ENCODE measurements at places on chromosomes 2 and 18. TPM values are rescaled to one million over a fixed set of nuclear protein-coding genes. Genes with fewer than 3 reads are reported as not detected.

Gene C2orf80
- polyA plus RNA-seq = not detected

Gene IL18R1
- 0.57 TPM for polyA plus RNA-seq

Gene LOXHD1
- polyA plus RNA-seq = 3.2 TPM

Gene ACMSD
- 0.44 TPM for polyA plus RNA-seq

Gene MGAT4A
- polyA plus RNA-seq = 3.8 TPM

Gene PROKR1
- polyA plus RNA-seq = 0.44 TPM

Gene CCDC150
- 5.9 TPM for polyA plus RNA-seq

Gene FARP2
- polyA plus RNA-seq = 30.5 TPM

Gene CYBRD1
- polyA plus RNA-seq = 68.3 TPM

Gene PHOSPHO2
- 3.5 TPM for polyA plus RNA-seq

Gene SLC9A4
- not detected for polyA plus RNA-seq

DNA sequence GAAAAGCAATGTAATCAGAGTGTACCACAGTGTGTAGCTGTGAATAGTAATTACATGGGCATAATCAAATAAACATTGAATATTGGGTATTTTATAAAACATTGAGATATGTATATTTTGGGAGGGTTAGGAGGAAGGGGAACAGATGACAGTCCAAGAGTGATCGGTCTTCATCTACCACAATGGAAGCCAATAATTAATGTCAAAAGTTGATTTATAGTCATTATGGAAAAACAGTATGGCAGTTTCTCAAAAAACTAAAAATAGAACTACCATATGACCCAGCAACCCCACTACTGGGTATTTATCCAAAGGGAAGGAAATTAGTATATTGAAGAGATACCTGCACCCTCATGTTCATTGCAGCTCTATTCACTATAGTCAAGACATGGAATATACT lies 5.8 kb upstream of the LAPTM4A start:
- DNase-seq = no peak

GRCh38 chr18:35968278-35968880 lies 4.1 kb upstream of the RMP24 start:
- no peak for DNase-seq

DNA sequence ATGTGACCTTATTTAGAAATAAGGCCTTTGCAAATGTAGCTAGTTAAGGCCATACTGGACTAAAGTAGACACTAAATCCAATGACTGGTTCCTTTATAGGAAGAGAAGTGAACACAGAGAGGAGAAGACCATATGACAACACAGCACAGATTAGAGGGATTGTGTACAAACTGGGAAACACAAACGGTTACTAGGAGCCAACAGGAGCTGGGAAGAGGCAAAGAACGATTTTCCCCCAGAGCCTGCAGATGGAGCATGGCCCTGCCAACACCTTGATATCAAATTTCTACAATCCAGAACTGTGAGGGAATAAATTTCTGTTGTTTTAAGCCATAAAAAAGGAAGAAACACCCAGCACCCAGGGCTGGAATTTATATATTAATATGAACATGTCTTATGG lies 38.7 kb upstream of the COL5A2 start:
- DNase-seq = no peak

GRCh38 chr2:134420259-134420658 lies 166.4 kb downstream of the MGAT5 start:
- no peak for DNase-seq

GRCh38 chr2:191304939-191305875 lies 60.0 kb downstream of the MYO1B start:
- peak; percentile 88 for DNase-seq

DNA sequence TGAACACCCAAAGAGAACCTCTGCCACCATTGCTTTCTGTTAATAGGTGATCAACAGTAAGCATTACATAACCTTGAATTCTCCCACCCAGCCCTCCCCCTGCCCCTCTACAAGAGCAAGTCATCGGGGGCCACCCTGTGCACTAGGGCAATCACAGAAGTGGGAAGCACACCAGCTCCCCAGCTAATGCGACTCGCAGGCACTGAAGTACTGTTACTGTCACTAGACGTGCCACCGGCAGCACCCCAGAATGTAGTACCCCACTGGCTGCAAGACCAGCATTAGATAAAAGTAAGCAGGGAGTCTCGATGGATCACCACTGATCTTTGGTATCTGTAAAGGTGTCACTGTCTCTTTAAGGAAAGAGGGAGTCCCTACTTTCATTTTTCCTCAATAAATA lies 167.6 kb downstream of the FAM210A start:
- DNase-seq = no peak

GRCh38 chr18:63098018-63098981 lies 221.3 kb downstream of the BCL2 start:
- DNase-seq = no peak

DNA sequence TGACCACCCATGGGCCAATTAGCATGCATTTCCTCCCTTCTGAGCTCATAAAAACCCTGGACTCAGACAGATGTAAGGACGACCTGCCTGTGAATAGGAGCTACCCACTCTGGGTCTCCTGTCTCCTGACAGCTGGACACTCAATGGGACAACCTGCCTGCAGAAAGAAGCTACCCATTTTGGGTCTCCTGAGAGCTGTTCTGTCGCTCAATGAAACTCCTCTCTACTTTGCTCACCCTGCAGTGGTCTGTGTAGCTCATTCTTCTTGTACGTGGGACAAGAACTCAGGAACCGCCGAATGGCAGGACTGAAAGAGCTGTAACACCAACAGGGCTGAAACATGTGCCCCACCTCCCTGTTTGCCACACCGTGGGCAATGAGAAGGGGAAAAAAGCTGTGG lies 60.3 kb upstream of the DYNC1I2 start:
- DNase-seq = no peak

DNA sequence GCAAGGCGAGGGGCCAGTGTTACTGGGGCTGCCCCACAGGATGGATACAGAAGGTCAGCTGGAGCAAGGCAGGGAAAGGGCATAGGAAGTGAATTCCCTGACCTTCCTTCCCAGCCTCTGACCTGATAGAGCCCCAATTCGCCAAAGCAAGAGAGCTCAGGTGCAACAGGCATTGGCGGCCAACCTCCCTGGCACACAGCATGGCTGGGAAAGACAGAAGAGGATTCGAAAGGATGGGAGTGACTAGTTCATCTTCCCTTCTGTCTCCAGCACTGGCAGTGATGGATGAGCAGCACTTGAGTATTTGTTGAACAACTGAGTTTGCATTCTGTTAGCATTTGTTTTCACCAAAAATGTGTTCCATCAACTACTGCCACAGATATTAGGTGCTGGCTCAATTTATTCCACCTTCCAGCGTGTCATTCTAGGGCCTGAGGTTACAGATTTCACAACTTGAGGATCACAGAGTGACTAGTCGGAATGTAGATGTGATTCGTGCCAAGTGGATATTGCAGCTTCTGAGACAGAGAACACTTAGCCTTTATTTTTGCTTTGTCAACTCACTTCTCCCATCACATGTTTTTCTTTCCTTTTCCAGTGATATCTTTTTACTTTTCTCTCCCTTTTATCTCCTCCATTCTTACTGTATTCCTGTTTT lies 6.2 kb downstream of the COPS8 start:
- DNase-seq = no peak

- DNase-seq = no peak
These were observed 15.1 kb upstream of the CCBE1 start for GRCh38 chr18:59712311-59712710.

DNA sequence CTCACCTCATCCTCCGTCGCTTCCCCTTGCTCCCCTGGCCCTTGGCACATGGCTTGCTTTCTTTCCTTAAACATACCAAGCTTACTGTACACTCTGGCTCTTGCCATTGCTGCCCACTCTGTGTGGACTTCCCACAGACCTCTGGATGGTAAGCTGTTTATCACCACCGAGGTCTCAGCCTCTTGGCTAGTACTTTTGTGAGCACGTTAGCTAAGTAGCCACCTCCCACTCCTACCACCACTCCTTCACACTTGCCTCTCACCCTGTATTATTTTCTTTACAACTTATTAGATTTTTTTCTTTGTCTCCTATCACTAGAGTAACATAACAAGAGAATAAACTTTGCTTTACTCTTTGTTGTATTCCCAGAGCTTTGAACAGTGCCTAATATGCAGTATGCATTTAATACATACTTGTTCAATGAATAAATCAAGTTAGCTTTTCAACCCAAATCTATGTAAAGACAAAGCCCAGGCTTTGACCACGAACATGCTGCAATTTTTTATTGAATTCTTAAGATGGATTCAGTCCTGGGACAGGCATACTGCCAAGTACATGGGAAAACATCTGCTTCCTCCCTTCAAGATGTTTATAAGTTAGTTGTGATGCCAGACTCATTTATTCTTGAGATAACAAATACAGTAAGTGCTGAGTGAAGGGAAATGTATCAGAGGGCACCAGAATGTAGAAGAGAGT lies 25.0 kb upstream of the MSGN1 start:
- DNase-seq = peak; percentile 75

GRCh38 chr2:234770031-234770506 lies 181.7 kb upstream of the SH3BP4 start:
- no peak for DNase-seq

DNA sequence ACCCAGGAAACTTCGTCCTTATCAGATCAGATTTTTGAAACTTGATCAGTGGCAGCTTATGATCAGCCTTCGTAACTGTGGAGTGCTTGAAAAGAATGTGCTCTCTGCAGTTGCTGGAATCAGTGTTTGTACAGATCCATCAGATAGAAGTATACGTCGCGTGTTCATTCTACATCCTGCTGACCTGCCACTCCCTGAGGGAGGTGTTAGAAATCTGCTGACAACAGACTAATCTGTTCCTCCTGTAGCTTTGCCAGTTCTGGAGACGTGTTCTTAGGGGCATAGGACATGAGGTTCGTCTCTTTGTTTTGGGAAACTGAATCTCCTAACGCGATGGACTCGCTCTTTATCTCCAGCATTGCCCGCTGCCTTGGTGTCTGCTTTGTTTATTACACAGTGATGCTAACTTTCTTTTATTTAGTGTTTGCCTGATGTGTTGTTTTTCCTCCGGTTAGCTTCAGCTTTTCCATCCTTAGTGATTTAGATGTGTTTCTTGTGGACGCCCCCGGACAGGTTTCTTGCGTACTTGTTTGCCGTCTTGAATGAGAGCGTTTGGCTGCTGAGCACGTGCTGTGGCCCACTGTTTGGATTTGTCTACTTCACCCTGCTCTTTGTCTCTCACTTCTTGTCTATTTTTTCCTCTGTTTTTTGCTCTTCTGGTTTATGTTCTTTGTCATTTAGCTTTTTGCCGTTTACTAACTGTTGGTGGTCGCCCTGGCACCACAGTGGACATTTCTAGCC lies 17.4 kb upstream of the GAL3ST2 start:
- no peak for DNase-seq

GRCh38 chr2:220002251-220002650 lies 374.8 kb downstream of the SLC4A3 start:
- DNase-seq = no peak

DNA sequence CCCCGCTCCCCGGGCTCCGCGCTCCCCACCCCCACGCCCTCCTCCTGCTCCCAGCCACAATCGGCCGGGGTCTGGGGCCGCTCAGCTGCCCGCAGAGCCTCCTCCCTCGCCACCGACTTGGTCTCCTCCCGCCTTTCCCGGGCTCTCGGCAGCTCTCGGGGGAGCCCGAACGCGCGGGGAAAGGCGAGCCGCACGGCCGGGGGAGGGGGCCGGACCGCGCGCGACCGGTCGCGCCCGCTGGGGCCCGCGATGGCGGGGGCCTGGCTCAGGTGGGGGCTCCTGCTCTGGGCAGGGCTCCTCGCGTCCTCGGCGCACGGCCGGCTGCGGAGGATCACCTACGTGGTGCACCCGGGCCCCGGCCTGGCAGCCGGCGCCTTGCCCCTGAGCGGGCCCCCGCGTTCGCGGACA lies 327 bp downstream of the LTBP1 start:
- DNase-seq = no peak

GRCh38 chr2:215601990-215602721 lies 166.3 kb upstream of the FN1 start:
- no peak for DNase-seq

- DNase-seq = no peak
These were observed 1134.1 kb upstream of the DDX18 start for GRCh38 chr2:116680256-116680936.

DNA sequence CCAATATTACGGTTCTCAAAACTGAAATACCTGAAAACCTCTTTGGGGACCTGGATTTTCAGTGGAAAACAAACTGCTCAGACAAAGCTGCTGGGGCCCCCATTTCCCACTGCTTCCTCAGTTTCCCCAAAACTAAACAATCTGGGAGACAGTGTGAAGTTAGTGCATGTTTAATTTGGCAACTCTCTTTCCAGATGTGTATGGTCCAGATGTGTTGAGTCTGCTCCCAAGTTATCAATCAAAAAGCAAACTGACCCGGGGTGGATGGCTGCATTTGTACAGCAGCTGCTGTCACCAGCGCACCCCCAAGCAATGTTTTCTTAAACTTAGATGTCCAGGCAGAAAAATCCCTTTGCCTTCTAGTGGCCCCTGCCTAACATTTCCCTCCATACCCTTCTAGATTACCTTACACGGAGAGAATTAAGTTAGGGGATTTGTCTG lies 136.9 kb downstream of the COPS8 start:
- no peak for DNase-seq

DNA sequence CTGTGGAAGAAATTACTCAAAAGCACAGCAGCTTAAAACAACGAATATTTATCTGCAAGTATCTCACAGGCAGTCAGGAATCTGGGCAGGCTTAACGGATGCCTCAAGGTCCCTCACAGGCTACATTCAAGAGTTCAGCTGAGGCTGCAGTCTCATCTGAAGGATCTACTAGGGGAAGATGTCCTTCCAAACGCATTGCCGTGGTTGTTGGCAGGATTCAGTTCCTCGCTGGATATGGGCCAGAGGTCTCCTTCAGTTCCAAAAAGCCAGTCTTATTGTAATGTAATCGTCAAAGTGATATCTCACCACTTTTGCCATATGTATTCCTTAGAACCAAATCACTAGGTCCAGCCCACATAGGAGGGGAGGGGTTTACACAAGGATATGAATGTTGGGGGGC lies 98.2 kb upstream of the EPAS1 start:
- no peak for DNase-seq

- no peak for DNase-seq
These were observed 17.2 kb upstream of the CD207 start for GRCh38 chr2:70852824-70853223.

DNA sequence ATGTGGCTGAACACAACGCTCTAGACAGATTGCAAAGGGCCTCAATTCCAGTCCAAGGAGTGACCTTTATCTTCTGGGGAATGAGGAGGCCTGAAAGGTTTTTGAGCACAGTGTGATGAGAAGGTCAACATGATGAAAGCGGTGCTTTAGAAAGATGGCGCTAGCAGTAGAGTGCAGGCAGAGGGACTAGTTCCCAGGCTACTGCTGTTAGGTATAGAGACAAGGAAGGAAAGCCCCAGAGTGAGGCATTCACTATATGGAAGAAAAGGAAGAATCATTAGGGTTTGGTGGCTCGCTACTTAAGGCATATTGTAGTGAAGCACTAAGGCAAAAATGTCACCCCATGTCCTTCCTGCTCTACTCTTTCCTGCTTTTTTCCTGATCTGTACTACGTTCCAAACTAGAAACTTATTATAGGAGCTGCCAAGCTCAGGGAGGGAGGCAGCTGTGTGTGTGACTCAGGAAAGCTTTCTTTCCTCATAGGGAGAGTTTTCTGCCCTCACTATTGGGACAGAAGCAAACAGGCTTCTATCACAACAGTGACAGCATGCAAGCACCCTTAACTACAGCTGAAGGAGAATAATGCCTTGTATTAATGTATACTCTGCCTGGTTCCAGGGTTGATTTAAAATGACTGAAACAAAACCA lies 160.8 kb upstream of the CAVIN2 start:
- DNase-seq = no peak

Data from forelimb muscle (tissue), 1 donor.